ENCODE measurements at places on chromosomes 6 and 20. TPM values are rescaled to one million over a fixed set of nuclear protein-coding genes. Genes with fewer than 3 reads are reported as not detected.

FAM184A gene
- not detected for total RNA-seq

PPP1R3D gene
- total RNA-seq: 1.6 TPM

MUCL3 gene
- 0.06 TPM for total RNA-seq

IMPG1 gene
- total RNA-seq: not detected

GCNT2 gene
- 7.6 TPM for total RNA-seq

UBE2V1 gene
- total RNA-seq: 111 TPM

DACT2 gene
- 0.20 TPM for total RNA-seq

GSTA1 gene
- not detected for total RNA-seq

ATP9A gene
- total RNA-seq: 14.1 TPM

ETV7 gene
- 0.14 TPM for total RNA-seq

Measured in A549 treated with CORT108297 at 1 μM for 4 hours (cell line).